ENCODE measurements at places on chromosomes 5 and 9.

- peak; percentile 53 for DNase-seq
These were observed 32.7 kb upstream of the SPARC start for GRCh38 chr5:151719228-151720000.

DNA sequence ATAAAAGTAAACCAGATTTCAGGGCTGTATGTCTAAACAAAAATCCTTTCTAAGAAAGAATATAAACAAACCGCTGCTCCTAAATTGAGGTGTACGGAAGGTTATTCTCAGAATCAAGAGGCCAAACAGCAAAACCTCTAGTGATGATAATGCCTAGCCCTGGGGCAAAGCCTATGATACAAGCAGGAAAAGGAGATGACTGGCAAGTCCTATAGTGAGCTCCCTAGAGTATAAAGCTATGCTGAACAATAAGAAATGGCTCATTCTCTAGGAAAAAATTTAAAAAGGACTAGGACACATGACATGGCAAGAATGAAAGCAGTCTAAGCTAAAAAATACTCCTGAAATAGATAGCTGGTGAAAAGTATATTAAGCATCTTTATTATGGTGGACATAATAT lies 187.1 kb downstream of the BNC2 start:
- no peak for DNase-seq

DNA sequence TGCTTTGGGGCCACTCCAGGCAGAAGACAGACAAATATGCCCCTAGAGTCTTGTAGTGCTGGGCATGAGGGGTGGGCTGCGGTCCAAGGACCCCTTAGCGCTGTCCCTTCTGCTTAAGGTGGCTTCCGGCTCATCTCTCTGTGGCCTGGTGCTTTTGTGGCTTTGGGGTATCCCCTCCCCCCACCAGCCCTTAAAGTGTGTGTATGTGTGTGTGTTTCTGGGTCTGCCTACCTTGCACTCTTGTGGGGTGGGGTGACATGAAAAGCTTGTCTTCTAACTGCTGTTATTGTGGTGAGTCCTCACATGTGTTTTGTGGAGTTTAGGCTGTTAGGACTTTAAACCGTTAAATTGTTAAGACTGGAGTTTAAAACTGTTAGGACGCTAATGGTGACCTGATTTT lies 23.6 kb downstream of the MARCHF6 start:
- DNase-seq: peak; percentile 16

DNA sequence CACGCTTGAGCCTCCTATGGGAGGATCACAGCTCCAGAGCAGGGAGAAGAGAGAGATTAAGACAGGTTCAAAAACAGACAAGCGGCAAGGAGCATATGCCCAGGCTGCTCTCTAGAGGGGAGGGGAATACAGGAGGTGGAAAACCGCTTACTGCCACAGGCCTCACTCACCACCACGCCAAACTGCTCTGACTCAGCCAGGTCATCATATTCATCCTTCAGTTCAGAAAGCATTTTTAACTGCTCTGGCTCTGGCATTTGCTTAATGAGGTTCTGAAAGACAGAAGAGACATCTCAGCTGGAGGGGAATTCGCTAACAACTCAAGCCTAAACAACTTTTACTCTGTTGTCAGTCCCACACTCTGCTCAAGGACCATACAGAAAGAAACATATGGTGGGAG lies 40.1 kb downstream of the PCDHGC5 start:
- no peak for DNase-seq

DNA sequence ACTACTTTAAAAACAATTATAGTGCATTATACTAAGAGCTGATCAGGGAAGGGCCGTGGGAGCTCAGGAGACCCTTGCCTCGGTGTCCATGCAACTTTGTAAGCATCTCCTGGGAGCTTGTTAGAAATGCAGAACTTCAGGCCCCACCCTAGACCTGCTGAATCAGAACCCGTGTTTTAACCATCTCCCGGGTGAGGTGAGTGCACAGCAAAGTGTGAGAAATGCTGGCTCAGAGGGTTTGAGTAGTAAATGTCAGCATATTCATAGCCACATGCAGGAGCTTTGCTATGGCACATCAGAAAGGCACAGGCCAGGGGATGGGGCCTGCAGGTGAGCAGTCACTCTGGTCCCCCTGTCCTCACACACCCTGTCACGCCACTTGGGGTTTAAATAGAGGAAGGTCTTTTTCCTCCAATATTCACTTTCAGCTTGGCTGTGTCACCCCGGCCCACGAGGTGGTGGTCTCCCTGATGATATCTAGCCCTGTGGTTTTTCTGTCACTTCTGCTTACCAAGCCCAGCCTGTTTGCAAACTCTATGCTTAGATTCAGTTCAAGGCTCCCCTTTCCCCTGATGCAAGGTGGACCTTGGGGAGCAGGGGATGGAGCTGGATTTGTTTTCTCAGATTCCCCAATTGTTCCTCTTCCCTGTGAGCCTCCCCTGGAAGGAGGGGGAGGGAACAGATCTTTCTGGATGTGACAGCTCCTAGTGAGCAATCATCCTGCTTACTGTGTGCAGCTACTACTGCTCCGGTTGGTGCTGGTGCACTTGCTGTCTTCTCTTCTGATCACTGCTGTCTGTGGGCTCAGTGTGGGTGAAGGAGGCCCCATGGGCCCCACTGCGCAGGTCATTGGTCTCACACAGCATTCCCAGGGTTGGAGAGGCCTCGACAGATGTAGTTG lies 51.8 kb upstream of the TGFBR1 start:
- DNase-seq: peak; percentile 88

GRCh38 chr5:154729613-154730012 lies 25.6 kb upstream of the LARP1 start:
- DNase-seq: no peak

DNA sequence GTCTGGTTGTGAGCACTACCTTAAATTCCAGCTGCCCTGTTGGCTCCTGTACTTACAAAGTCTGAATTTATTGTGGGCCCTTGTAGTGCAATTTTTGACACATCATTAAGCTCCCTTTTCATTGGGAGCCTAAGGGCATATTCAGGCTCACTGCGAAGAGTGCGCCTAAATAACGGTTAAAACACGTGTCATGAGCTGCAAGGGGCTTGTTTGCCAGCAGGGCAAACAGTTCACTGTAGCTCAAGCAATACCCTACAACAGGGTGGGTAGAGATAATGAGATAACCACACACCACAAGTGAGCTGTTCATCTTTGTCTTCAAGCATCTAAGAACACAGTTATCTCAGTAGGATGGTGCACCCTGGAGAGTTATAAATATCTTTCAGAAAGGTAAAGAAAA lies 214.2 kb downstream of the SLF1 start:
- no peak for DNase-seq

- DNase-seq: no peak
These were observed 709.3 kb downstream of the MAT2B start for GRCh38 chr5:164214698-164215097.

- no peak for DNase-seq
These were observed 19.0 kb downstream of the GPR107 start for GRCh38 chr9:130072515-130073235.

Data from NB4 (cell line).